ENCODE measurements at places on chromosomes 1 and 21.

GRCh38 chr1:31216016-31216415, 23.7 kb downstream of the NKAIN1 start:
- DNase-seq: no peak

- DNase-seq: no peak
Measured at GRCh38 chr1:87135329-87135712, 193.4 kb upstream of the LMO4 start.

- DNase-seq: peak; percentile 34
Measured at GRCh38 chr1:157626099-157626498, 28.2 kb upstream of the FCRL4 start.

DNA sequence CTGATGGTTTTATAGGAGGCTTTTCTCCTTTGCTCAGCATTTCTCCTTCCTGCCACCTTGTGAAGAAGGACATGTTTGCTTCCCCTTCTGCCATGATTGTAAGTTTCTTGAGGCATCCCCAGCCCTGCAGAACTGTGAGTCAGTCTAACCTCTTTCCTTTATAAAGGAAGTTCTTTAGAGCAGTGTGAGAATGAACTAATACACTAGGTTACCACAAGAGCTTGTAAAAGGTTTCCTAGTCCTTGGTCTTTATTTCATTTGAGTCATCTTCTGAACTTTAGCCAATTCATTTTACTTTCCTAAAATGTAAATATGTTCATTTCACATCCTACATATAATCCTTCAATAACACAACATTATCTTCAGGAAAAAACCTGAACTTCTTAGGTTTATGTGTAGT, 365.3 kb downstream of the HHIPL2 start:
- no peak for DNase-seq

DNA sequence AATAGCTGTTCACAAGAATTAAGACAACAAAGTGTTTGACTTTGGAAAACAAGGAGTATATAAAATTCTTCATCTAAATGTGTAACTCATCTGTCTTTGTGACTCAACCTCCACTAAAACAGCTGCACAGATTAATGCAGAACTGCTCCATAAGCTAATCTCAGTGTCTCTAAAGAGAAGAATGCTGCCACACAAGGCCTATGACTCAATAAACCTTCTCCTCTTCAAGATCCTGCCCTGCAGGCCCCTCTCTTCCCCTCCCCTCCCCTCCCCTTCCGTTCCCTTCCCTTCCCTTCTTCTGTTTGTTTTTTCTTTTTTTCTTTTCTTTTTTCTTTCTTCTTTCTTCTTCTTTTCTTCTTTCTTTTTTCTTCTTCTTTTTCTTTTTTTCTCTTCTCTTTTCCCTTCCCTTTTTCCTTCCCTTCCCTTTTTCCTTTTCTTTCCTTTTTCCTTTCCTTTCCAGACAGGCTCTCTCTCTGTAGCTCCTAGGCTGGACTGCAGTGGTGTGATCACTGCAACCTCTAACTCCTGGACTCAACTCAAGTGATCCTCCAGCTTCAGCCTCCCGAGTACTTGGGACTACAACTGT, 1052.8 kb downstream of the BRINP3 start:
- DNase-seq: no peak

- DNase-seq: no peak
Measured at GRCh38 chr21:45449658-45450422, 44.9 kb downstream of the COL18A1 start.

DNA sequence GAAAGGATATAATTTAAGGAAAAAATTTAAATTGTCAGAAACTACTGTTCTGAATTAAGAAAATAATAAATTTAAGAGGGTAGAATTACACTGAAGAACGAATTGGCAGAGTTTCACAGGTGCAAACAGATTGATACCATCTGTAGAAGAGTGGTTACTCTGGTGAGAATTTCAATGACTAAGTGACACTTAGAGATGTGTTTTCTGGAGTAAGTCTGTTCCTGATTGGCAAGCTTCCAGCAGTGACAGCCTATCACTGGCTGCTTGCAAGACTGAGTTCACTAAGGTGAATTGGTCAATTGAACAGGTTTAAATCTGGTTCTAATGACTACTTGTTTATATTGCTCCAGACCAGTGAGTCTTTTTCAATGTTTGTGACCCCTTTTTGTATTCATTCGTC, 838.2 kb upstream of the RGS18 start:
- no peak for DNase-seq

- DNase-seq: no peak
Measured at GRCh38 chr1:70993798-70994197, 53.8 kb downstream of the PTGER3 start.

GRCh38 chr1:101859941-101860340, 136.8 kb downstream of the OLFM3 start:
- no peak for DNase-seq

- DNase-seq: no peak
Measured at GRCh38 chr1:172646653-172647052, 12.2 kb upstream of the FASLG start.

DNA sequence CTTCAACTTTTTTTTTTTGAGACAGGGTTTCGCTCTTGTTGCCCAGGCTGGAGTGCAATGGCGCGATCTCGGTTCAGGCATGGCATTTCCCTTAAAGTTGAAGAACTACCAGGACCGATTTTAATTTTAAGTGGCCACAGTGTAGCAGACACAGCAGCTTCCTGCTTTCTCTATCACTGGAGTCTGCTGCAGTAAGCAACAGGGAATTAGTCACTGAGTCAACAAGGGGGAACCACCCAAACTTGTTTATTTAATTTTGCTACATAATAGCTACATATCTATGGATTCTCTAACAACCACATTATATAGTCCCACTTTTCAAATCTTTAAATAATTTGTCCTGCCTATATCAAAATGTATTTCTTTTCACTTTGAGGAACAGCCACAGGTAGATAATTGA, 12.5 kb upstream of the TNNI3K start:
- DNase-seq: no peak

DNA sequence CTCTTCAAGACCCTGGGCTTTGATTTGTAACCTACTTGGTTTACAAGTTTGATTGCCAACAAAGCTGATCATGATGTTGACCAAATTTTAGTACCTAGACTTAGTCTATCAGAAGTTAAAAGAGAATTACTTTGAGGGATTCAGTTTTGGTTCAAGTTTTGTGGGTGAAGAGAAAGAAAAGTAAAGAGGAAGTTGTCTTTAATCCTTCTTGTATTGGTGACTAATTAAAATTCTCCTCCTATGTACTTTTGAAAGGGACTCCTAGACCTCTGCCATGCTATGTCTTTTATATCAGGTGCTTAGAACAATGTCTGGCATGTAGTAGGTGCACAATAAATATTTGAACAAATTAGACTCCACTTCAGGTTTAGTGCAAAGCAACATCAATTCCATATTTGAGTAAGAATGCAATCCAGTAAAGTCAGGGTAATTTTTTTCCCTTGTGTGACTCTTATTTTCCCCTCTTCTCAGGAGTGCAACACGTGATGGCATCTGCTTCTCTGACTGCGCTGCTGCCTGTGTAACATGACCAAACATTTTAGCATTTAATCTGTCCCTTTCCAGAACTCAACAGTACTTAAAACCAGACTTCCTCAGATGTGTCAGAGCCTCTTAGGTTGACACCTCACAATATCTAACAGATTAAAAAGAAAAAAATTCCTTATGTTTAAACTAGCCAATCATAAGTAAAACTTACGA, 41.1 kb upstream of the KCNQ4 start:
- no peak for DNase-seq

- no peak for DNase-seq
Measured at GRCh38 chr1:206784471-206784903, 12.2 kb upstream of the IL10 start.

GRCh38 chr1:247435030-247435758, 19.2 kb downstream of the NLRP3 start:
- DNase-seq: no peak

DNA sequence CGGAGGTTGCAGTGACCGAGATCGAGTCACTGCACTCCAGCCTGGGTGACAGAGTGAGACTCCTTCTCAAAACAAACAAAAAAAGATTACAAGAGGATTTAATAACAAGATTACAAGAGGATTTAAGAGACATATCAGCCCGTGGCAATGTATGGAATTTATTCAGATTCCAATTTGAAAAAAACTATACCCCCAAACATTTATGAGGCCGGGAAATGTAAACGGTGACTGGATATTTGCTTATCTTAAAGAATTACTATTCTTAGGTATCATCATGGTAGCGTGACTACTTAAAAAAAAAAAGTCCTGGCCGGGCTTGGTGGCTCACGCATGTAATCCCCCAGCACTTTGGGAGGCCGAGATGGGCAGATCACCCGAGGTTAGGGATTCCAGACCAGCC, 21.2 kb upstream of the ELK4 start:
- DNase-seq: no peak

DNA sequence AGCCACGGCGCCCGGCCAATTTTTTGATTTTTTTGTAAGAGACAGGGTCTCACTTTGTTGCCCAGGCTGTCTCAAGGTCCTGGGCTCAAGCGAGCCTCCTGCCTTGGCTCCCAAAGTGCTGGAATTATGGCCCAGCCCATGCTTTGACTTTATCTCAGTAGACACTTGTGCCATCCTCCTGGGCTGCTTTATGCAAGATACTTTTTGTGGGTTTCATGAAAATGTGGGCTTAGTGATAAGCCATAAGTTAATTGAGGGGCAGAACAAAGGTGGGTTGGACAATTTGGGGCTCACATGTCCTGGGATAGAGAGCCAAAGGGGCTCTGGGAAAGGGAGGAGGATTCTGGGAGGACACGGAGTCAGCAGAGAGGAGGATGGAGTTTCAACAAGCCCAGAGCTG, 22.0 kb downstream of the ALPL start:
- no peak for DNase-seq

- peak; percentile 51 for DNase-seq
Measured at GRCh38 chr1:6235296-6235677, 477 bp downstream of the ICMT start.

All from K562 (cell line).